ENCODE measurements at places on chromosomes 7 and 10. TPM values are rescaled to one million over a fixed set of nuclear protein-coding genes. Genes with fewer than 3 reads are reported as not detected.

The PITX3 gene
- total RNA-seq, result not detected

GRCh38 chr10:78002541-78003288 is 26.6 kb downstream of the POLR3A start:
- DNase-seq, result no peak

GRCh38 chr7:644381-645305 is 81.9 kb upstream of the DNAAF5 start:
- peak; percentile 31 for DNase-seq

The GFRA1 gene
- 4.9 TPM for total RNA-seq

The COL17A1 gene
- 0.29 TPM for total RNA-seq

The ZNF365 gene
- 1.8 TPM for total RNA-seq

- DNase-seq, result no peak
Observed at GRCh38 chr7:31958226-31958625, 112.0 kb downstream of the PDE1C start.

The INSYN2A gene
- total RNA-seq, result not detected

DNA sequence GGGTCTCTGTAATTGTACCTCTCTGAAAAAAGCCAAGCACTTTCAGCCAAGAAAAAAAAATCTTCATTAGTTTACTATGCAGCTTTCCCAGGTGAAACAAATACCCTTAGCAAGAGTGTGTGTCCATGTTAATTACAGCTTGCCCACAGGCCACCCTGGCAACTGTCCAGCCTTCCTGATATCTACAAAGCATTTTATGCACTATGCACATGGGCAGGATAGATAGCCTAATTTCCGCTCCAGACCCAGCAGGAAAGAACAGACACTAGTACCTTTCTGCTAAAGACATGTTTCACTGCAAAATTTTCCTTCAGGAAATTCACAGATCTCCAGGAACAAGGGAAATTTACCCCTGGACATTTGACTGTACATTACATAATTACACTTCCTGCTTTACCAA is 24.4 kb downstream of the CACNA2D1 start:
- DNase-seq, result peak; percentile 68

The PTPRE gene
- 14.2 TPM for total RNA-seq

- no peak for DNase-seq
Observed at GRCh38 chr10:22634093-22634492, 80.3 kb downstream of the PIP4K2A start.

DNA sequence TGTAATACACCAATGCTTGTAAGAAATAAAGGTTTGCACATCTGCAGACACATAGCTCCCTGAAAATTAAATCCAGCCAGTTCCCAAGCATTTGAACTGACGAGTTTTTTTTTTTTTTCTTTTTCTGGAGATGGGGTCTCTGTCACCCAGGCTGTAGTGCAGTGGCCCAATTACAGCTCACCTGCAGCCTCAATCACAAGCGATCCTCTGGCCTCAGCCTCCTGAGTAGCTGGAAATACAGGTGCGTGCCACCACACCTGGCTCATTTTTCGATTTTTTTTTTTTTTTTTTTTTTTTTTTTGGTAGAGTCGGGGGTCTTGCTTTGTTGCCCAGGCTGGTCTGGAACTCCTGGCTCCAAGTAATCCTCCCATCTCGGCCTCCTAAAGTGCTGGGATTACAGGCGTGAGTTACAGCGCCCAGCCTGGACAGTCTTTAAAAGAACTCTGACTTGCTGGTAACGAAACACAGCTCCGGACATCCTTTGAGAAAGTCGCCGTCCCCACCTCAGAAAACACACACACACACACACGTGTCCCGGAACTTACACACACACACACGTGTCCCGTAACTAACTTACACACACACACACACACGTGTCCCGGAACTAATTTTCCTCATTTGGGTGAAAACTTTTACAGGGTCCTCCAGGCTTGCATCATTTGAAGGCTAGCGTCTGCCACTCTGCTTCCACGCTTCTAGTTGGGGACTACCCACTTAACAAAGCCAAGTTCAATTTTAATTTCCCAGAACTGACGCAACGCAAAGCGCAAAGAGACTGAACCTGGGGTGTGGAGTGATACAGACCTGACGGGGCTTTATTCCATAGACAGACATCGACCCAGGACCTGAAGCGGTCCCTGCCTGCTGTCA is 18.6 kb downstream of the OCM2 start:
- no peak for DNase-seq

GRCh38 chr7:132488634-132489302 is 87.5 kb downstream of the PLXNA4 start:
- no peak for DNase-seq

GRCh38 chr7:99171731-99172130 is 27.8 kb upstream of the SMURF1 start:
- no peak for DNase-seq

- peak; percentile 28 for DNase-seq
Observed at GRCh38 chr10:2122431-2123124, 385.3 kb upstream of the ADARB2 start.

The NKX1-2 gene
- total RNA-seq, result not detected

The SFRP5 gene
- 83.6 TPM for total RNA-seq

GRCh38 chr7:582081-582835 is 62.6 kb upstream of the PDGFA start:
- no peak for DNase-seq

The TMEM196 gene
- total RNA-seq, result not detected

GRCh38 chr10:76971547-76972170 is 665.9 kb downstream of the KCNMA1 start:
- no peak for DNase-seq

The EPHB6 gene
- total RNA-seq, result 9.3 TPM

The DRGX gene
- not detected for total RNA-seq

- no peak for DNase-seq
Observed at GRCh38 chr10:71755179-71755879, 18.0 kb downstream of the VSIR start.

GRCh38 chr7:154879629-154880028 is 123.3 kb downstream of the PAXIP1 start:
- DNase-seq, result no peak

DNA sequence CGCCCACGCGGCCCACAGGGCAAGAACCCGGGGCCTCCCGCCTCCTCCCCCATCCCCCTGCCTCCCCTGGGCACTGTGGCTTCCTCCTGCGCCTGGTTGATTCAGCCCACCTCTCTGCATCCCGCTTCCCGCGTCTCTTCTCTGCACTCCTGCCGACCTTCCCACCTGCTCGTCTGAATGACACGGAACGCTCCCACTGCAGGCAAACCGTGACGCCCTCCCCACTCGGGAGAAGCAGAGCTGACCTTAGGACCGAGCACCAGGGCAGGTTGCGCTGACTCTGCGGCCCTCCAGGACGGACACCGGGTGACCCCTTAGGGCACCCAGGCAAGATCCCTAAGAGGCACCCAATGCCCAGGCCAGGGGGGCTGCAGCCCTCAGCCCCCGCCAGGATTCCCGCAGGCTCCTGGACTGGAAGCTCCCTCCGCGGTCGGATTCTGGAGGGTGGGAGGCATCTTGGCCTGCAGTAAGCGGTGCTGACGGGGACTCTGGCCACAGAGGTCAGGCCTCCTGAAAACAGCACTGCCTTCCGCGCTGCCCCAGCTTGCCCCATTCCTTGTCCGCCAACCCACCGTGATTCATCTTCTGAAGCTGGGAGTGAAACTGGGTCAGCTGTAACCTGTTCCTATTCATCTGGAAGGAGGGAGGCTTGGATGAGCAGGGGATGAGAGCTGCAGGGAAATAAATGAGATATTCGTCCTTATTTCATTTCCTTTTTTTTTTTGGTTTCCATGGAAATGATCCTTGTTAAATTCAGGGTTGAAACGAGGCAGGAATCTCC is 990 bp downstream of the CALML3 start:
- no peak for DNase-seq

DNA sequence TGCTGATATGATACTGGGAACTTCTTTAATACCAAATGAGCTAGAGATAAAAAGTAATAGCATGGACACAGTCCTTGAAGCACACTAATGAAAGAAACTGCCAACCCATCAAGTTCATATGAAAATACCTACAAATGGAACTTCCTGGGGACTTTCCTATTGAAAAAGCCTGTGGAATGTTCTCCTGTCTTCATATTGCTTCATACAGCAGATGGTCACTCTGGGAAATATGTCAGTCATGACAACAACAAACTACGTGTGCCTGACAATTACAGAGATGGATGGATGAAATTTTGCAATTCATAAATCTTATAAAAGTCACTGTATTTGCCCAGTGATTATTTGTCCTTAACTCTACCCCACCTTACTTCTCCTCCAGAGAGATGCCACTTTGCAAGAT is 106.6 kb upstream of the COL1A2 start:
- no peak for DNase-seq

DNA sequence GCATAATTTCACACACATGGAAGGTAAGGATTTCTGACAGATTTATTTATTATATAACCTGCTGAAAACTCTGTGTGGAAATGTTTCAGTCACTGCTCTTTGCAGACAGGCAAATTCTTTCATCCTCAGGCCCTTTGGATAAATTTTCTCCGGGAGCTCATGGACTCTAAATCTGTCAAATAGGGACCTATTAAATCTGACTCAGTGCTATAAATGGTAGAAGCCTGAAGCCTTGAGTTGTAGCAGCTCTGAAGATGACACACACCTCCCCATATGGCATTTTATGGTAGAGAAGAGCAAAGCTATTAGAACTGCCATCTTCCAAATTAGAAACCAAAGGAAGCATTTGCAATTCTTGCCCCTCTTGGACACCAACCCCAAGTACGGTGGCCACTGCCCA is 808.7 kb downstream of the XPNPEP1 start:
- DNase-seq, result no peak

The FFAR4 gene
- 1.4 TPM for total RNA-seq

The DEPP1 gene
- 49.2 TPM for total RNA-seq

The BRAF gene
- total RNA-seq, result 23.4 TPM

GRCh38 chr7:28180031-28180363 is 598 bp downstream of the JAZF1 start:
- no peak for DNase-seq

DNA sequence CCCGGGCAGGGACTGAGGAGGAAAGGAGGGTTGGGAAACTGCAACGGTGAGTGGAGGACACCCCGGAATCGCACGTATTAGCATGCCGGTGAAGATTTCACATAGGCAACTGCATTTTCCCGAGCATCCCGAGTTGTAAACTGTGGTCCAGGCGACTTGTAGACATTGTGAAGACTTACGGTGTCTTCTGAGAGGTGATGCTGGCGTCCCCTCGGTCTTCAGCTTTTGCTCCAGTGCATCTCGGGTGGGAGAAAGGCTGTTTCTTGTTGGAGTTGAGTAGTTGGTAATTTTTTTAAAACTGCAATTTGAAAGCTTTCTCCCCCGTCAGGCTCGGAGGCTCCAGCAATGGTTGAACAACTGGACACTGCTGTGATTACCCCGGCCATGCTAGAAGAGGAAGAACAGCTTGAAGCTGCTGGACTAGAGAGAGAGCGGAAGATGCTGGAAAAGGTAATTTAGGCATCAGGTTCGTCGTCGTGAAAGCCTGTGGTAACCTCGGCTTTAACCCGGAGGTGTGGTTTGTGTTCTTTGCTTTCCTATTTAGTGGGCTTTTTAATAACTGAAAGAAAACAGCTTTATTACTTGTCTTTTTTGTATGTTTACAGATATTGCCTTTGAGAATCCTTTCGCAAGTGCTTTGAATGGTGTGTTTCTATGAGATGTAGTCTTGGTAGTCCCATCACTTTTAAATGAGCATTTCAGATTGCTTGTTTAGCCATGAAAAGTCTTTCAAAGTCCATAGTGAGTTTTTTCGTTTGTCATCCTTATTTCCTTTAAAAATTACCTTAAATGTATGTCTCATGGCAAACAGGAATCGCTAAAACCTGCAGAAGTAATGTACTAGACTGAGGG is 687 bp downstream of the HELLS start:
- no peak for DNase-seq

DNA sequence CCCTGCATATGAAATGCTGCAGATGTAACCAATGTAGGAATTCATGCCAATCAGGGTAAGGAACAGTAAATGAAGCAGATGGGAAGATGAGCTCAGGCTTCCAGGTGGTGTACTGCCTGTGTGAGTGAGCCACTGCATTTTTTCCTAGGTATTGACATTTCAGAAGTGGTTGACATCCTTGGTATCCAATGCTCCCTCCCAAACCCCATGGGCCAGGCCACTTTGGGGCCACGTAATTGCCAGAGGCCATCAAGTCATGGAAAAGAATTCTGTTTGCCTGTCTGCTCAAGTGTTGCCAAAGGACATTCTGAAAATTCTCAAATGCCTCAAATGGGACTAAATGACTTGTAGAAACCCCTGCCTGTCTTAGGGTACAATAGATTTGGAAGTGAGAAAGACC is 384.6 kb downstream of the GATA3 start:
- no peak for DNase-seq

DNA sequence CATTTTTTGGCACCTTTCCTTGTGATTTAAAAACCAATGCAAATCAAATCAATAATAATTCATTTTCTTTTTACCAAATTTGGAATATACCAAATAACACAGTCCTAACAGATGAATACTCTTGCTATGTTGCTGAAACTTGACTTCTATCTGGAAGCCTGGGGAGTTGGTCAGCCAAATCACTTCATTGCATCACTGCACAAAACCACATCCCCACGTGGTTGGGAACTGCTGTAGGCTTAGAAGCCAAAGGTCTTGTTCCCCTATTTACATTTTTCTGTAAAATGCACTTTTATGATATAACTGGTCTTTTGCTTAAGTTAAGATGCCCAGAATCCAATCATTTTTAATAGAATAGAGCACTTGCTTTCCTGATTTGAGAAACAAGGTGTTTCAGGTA is 15.2 kb downstream of the GPR85 start:
- no peak for DNase-seq

The HOXA6 gene
- not detected for total RNA-seq

DNA sequence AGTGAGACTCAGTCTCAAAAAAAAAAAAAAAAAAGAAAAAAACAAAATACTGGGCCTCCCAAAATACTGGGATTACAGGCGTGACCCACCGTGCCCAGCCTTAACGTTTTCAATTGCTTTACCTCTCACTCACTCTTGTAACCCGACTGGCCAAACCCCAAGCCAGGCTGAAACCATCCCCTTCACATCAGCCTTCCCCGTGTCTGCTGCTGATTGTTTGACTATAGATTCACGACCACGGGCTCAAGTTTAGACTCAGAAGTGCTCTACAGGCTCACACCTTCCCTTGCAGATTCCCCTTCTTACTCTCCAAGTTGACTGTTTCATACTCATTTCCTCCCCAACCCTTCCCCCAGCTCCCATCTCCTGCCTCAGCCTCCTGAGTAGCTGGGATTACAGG is 22.3 kb downstream of the TYW1 start:
- DNase-seq, result no peak

GRCh38 chr10:61792097-61792716 is 109.3 kb upstream of the ARID5B start:
- DNase-seq, result no peak

Data from left cardiac atrium (tissue), 4 donors.